ENCODE measurements at places on chromosomes 2 and 18.
A peak's percentile ranks its signal among the peaks of the same experiment; 100 is the strongest.

DNA sequence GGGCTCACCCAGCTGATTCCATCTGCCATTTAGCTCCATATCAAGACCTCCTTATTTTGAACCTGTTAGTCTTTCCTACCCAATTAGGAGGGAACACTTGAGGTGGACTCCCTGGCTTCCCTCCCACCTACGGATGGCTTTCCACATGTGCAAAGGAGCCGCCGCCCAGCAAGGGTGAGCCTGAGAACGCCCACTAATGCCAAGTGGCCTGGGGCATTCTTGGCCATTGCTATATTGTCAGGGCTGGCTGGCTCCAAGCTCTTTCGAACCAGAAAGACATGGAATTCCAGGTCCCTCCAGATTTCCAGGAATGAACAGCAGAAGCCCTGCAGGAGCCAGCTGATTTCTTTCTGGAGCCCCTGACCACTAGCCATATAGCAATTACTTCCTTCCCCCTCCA, 196.2 kb downstream of the SMAD7 start:
- DNase-seq = no peak

DNA sequence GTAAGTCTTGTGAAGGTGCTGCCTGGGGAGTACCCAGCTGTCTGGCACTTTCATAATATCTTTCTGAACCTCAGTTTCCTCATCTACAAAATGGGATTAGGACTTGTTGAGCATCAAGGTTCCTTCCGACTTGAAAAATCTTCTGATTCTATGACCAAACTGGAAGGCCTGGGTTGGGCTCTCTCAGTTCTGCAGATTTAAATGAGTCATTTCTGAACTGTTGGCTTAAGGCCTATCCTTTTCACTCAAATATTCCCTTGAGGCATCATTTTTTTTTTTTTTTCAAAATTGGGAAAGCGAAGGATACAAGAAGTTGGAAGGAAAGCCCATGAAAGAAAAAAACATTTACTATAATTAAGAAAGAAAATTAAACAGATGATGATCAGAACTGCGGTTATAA, 40.8 kb upstream of the CYP1B1 start:
- DNase-seq = no peak

DNA sequence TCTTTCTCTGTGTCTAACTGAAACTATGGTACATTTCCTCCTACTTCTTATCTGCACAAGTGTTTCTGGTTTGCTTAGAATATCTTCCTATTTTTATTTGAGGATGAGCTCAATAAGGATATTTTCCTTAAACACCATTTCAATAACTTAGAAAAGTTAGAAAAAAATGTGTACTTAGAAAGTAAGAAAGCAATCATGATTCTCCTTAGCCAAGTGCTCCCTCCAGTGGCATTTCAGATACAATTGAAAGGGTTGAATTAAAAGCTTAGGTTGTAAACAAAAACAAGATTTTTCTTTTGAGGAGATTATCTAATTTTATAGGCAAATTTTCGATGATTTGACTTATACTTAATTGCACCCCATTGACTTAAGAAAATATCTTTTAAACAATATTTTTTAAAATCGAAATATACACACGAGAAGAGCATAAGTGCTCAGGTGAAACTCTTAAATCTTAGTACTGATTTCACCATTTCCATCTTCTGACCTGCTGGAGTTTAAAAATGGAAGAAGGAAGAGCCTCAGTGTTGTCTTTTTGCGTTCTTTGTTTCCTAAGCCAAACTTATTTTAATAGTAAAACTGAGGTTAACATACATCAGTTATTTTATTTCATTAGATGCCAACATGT, 26.9 kb downstream of the C18orf63 start:
- DNase-seq = peak; percentile 29

DNA sequence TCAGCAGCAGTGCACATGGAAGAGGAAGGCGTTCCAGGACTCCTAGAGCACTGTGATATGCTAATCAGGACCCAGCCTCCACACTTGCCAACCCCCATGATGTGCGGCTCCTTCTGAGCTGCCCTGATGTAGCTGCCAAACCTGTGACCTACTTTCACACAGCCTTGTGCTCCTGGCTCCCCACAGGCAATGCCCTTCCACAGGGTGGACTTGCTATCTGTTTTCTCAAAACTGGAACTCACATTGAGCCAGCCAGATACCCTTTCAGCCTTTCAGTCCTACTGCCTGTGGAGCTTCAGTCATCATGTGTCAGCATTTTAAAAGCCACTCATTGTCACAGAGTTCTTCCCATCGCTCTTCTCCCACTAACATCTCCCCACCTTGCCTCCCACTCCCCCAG, 181.6 kb downstream of the AFF3 start:
- no peak for DNase-seq

DNA sequence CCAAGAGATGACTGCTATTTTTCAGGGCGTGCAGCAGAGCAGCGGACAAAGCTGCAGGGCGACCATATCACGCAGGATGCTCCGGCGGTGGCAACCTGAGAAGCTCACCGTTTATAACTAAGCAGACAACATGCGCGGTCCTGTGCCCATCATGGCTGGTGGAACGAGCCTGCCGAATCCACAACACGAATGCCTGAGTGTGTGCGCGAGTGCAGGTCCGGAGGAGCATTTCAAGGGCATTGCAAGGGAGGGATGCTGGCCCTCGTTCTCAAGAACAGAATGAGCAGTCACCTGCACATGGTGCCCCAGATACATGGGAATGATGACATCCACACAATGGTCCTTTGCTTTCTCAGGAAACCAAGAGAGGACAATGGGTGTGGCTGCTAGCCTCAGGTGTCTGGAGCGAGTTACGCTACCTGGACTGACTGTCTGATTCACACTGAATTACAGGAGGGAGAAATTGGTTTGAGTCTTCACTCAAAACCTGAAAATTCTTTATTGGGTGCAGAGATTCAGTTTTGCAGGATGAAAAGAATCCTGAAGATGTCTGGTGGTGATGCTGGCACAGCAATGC, 39.8 kb downstream of the TBC1D8 start:
- no peak for DNase-seq

- DNase-seq = no peak
Observed at GRCh38 chr2:118048401-118048800, 34.5 kb upstream of the CCDC93 start.

GRCh38 chr2:146615778-146616177, 1229.1 kb upstream of the ACVR2A start:
- peak; percentile 70 for DNase-seq

DNA sequence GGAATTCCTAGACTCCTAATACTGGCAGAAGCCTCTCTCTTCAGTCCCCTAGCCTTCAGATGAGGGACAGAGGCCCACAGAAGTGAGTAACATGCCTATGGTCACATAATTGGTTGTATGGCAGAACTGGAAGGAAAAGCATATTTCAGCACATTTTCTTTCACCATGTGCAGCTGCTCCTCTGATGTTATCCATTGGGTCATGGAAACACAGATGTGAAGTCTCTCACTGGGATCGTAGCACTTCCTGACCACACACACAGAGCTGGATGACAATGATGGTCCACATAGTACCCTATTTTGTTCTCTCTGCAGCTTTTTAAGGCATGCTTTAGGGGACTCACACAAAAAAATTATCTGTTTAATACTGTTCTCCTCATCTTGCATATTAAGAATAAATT, 24.5 kb downstream of the MYO3B start:
- DNase-seq = no peak

GRCh38 chr2:71125506-71126294, 4.3 kb downstream of the MCEE start:
- DNase-seq = no peak

GRCh38 chr2:111135910-111136297, 15.2 kb downstream of the BCL2L11 start:
- no peak for DNase-seq

DNA sequence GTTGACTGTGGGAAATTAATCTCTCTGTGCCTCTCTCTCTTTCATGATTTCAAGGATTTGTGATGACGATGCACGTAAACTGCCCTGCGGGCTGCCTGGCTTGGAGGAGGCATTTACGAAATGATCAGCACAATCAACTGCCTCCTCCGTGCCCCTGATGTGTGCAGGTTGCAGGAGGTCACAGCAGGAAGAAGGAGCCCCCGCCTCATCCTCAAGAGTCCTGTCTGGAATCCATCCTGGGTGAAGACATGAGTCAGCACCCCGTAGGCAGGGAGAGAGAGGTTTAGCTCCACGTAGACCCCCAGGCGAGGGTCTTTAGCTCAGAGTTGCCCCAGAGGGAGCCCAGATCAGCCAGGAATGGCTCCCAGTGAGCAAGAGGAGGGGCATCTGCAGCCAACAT, 17.1 kb upstream of the TEX51 start:
- DNase-seq = no peak

GRCh38 chr2:217058791-217059755, 199.2 kb upstream of the TNP1 start:
- DNase-seq = no peak

DNA sequence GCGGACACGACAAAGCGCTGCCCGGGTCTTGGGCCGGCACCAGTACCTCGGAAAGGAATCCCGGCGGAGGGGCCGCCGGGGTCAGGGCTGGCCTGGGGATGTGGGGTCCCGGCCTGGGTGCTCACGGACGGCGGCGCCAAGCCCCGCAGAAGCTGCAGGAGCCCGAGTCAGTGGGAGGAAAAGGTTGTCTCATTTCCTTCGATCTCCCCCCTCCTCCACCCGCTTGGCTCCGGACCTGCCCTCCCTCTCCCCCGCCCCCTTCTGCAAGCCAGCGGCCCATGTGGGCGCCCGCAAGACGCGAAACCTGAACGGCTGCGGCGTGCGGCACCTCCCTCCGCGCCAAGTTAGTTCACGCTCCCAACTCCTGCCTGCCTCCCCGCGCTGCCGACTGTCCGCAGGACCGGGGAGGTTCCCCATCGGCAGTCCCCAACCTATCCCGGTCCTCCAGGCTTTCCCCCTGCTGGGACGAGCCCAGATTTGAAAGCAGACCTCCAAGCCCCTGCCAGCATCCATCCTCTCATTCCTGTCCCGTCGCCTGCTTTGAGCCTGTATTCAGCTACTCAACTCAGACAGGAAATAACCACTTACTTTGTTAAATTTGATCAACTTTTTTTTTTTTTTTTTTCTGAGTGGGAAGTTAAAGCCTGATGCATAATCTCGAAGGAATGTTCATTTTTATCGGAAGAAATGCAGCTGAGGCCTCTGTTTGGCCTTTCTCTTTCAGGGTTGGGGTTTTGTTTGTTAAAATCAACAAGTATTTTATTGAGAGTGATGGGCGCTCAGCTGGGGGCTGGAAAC, at the start of gene EVA1A:
Gene EVA1A (minus strand): TSS at position 172 of the 798 bp plus-strand sequence. CDS start 42,799 bp downstream, outside the sequence.
- no peak for DNase-seq

- no peak for DNase-seq
Observed at GRCh38 chr2:100592226-100592625, 29.4 kb downstream of the PDCL3 start.

DNA sequence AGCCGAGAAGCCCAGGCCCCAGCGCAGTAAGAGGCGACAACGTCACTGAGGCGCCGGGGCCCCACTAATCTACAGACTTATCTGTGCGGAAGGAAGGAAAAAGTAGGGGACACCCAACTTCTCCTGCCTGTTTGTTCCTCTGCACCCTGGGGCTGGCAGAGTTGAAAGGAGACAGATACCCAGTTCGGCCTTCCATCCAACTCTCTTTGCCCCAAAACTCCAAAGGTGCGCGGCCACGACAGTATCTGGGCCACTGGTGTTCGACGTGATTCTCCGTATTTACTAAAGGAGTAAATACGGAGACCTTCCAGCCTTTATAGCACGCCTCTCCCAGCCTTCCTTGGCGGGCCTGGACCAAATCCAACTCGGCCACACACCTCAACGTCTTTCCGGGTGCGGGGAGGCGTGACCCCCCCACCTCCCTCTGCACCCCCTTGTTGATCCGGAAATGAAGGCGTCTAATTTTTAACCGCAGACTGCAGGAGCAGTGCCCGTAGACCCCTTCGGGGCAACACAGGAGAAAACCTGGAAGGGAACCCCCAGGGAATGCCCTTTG, 1.6 kb downstream of the SMAD7 start:
- DNase-seq = no peak

DNA sequence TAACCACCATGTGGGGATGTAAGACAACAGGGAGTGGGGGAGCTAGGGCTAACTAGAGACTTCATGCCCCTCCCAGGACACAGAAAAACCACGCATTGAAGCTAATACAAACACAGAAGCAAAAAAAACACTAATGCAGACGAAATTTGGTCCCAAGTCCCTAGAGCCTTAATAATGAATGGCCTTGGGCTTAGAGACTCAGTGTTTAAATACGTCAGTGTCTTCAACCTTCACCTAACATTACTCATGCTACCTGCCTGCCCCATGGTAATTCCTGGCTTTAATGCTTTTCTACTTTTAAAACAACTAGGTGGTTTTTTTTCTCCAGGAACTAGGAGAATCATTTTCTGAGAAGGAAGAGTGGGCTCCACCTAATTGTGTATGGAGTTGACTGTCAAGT, 64.1 kb upstream of the ITSN2 start:
- DNase-seq = no peak

DNA sequence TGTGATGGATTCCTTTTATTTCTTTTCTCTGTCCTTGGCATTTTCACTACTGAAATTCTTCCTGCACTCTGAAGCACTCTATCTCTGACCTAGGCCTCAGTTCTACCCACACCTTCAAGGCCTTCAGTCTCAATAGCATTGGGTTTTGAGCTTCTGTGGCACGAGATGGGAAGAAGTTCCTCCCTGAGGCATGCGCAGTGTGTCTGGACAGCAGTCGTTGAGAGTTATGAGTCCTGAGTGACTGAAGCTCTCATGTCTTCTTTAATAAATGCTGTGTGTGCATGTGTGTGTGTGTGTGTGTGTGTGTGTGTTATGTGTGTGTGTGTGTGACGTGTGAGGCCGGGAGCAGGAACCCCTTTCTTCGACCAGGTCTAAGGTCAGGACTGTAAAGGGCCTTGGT, 95.8 kb upstream of the DAPL1 start:
- no peak for DNase-seq

GRCh38 chr18:65632236-65632635, 118.6 kb upstream of the CDH7 start:
- DNase-seq = no peak

All from NCI-H1930 (cell line).